ENCODE measurements at places on chromosomes 1 and 21. TPM values are rescaled to one million over a fixed set of nuclear protein-coding genes. Genes with fewer than 3 reads are reported as not detected.
A peak's percentile ranks its signal among the peaks of the same experiment; 100 is the strongest.

DNA sequence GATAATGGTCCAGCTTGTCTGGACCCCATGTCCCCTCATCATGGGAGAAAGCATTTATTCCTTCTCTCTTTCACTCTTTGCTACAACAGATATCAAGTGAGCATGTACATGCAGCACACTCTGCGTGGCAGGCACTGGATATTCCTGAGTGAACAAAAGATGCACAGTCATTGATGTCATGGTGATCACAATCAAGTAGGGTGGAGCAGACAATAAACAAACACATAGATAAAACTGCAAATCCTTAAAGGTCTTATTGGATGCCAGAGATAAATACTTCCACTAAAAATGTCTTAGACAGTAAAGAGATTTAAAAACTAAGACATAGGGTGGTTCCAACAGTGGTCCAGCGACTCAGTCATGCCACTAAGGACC lies 178.0 kb downstream of the ZC3H11B start:
- no peaks in the 10 kb centered on the region for H3K4me1 ChIP-seq
- H3K36me3 ChIP-seq, result no peaks in the 10 kb centered on the region
- no peak overlapping the region for H3K27ac ChIP-seq
- DNase-seq, result no peak
- no peak overlapping the region for H3K4me3 ChIP-seq

- peak overlapping the region; percentile 88 for H3K4me3 ChIP-seq
- H3K36me3 ChIP-seq, result no peaks in the 10 kb centered on the region
- no peak for DNase-seq
- peak overlapping the region; percentile 88 for H3K27ac ChIP-seq
- H3K27me3 ChIP-seq, result no peaks in the 10 kb centered on the region
These were observed 1.3 kb upstream of the SLC16A1 start for GRCh38 chr1:112957133-112957812.

The RHBDL2 gene
- not detected for total RNA-seq

DNA sequence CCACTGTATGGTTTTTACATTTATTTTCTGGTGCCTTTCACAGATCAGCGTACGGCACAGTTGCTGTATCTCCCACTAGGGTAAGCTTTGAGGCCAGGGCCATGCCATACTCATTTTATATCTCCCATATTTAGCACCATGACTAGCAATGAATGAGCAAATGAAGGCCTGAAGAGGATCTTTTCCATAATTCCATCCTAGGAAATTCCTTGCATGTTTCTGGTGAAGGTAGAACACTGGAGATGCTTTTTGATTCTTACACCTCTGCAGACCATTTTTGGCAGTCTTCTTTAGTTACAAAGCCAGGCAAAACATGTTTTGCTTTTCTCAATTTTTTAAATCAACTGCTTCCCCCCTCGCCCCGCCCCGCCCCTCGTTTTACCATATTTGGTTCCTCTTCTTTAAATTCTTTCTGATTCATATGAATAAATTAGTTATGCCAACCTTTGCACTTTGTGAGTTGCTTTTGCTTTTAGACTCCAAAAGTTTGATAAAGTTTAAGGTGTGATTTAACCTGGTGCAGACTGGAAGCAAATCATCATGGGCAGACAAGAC lies 78.9 kb upstream of the AK4 start:
- peaks cover 7% of the 10 kb centered on the region for H3K4me1 ChIP-seq
- peak overlapping the region; percentile 69 for H3K4me3 ChIP-seq
- H3K27me3 ChIP-seq, result no peaks in the 10 kb centered on the region
- H3K27ac ChIP-seq, result peak overlapping the region; percentile 92
- no peaks in the 10 kb centered on the region for H3K36me3 ChIP-seq

GRCh38 chr1:6414443-6414844 lies 5.3 kb downstream of the HES2 start:
- H3K36me3 ChIP-seq, result no peaks in the 10 kb centered on the region
- no peak overlapping the region for H3K4me3 ChIP-seq
- no peak overlapping the region for H3K27ac ChIP-seq
- peaks cover 27% of the 10 kb centered on the region for H3K27me3 ChIP-seq
- no peak for DNase-seq

DNA sequence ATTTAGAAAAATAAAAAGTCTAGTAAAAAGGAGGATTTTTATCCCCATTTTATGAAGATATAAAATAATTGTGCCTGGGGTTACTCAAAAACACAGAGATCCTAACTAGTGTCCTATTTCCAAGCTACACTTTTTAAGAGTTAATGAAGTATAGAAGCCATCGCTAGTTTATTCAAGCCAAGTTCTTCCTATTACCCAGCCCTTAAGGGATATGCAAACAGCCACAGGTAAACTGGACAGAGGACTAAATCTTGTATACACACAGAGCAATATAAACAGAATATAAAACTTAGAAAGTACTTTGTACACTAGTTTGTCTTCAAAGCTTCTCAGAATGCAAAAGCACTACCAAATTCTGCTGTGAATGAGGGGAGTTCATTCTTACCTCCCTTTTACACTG lies 111.1 kb downstream of the RERE start:
- H3K36me3 ChIP-seq, result no peaks in the 10 kb centered on the region
- H3K27me3 ChIP-seq, result no peaks in the 10 kb centered on the region
- peak overlapping the region; percentile 4 for H3K27ac ChIP-seq
- DNase-seq, result no peak
- H3K4me1 ChIP-seq, result peaks cover 5% of the 10 kb centered on the region
- H3K4me3 ChIP-seq, result no peak overlapping the region

The SLC66A1 gene
- 11.1 TPM for total RNA-seq

The CFHR3 gene
- not detected for total RNA-seq

DNA sequence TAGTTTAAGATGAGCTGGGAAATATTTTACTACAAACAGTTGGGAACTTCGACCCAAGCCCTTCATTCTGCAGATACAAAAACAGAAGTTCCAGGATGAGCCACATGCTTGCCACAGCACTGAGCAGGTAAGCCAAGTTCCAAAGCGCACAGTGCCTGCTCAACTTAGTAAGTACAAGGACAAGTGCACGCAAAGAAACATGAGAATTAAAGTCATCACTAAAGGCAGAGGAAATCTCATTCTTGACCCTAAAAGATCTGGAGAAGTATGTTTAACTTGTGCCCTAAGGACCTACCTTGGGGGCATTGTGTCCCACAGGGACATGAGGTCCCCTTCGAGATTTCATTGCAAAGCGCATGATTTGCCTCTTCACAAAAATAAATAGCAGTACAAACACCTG lies 1.2 kb upstream of the UBAP2L start:
- peaks cover 18% of the 10 kb centered on the region for H3K36me3 ChIP-seq
- DNase-seq, result no peak
- H3K4me3 ChIP-seq, result peak overlapping the region; percentile 74
- peak overlapping the region; percentile 96 for H3K27ac ChIP-seq
- no peaks in the 10 kb centered on the region for H3K27me3 ChIP-seq

DNA sequence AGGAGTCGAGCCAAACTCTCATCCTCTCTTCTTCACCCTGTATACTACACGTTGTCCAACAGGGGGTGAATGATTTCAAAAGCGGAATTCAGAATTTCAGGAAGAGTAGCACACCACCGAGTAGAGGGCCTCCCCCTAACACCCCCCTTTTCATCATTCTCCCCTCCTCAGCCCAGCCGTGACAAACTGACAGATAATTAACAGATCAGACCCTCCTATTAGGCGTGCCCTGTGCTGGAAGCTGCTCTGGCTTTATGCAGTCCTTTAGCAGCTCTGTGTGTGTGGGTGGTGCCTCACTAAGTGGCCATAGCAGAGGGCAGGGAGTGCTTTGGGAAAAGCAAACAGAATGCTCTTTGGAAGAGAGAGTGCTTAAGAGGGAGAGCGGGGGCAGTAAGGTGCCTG lies 44.3 kb downstream of the PEX14 start:
- H3K27me3 ChIP-seq, result no peaks in the 10 kb centered on the region
- no peak overlapping the region for H3K4me3 ChIP-seq
- H3K4me1 ChIP-seq, result no peaks in the 10 kb centered on the region
- H3K27ac ChIP-seq, result no peak overlapping the region
- no peak for DNase-seq

GRCh38 chr21:43812139-43812821 lies 22.9 kb downstream of the RRP1 start:
- H3K27ac ChIP-seq, result no peak overlapping the region
- no peak overlapping the region for H3K4me3 ChIP-seq

- H3K4me3 ChIP-seq, result no peak overlapping the region
- H3K27me3 ChIP-seq, result no peaks in the 10 kb centered on the region
- no peak overlapping the region for H3K27ac ChIP-seq
- H3K4me1 ChIP-seq, result peaks cover 9% of the 10 kb centered on the region
These were observed 4.6 kb downstream of the LPGAT1 start for GRCh38 chr1:211825980-211826379.

DNA sequence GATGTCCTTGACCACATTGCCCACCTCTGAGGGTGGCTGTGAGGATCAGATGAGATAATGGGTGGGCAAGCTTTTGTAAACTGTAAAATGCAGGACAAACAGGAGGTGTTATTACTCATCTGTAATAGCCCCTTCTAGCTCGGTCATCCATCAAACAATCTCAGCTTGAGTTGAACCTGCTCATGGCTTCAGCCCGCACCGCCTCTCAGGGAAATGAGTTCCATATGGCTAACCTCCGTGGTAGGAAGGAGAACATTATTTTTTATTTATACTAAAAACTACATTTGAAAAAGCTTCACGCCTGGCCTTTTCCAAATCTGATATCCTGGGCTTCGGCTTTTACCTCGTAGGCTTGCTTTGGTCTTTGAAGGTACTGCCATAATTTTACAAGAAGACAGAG lies 116.2 kb upstream of the USP24 start:
- H3K4me3 ChIP-seq, result no peak overlapping the region
- no peak overlapping the region for H3K27ac ChIP-seq
- DNase-seq, result no peak

DNA sequence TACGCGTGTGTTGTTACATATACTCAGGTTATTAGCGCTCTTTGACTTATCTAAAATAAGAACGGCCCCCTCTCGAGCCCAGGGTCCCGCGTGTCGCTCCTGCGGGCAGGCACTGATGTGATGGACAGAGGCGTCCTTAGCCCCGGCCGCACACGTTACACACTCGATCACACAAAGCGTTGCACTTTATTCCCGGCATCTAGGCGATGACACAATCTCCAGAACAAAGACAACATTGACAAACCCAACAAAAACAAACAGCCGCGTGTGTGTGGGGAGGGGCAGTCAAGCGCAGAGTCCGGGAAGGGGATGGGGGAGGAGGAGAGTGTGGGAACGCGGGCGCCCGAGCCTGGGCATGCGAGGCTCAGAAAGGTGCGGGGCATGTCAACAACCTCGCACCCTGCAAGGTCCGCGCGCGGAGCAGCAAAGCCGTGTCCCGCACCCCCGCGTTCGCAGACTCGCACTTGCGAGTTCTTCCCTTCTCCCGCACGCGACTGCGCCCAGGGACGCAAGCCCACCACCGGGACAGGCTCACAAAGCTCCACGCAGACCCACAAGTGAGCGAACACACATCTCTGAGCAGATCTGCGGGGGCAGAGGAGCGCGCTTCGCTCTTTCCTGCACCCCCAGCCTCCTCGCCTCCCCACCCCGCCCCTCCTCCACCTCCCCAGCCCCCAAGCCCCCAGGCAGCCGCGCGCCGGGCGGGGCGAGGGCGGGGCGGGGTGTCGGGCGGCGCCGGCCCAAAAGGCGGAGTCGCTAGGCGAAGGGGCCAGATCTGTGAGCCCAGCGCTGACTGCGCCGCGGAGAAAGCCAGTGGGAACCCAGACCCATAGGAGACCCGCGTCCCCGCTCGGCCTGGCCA lies at the start of gene EFNA1:
Gene EFNA1 (plus strand): TSS at position 772 of the 862 bp plus-strand sequence. CDS start 102 bp downstream, outside the sequence.
- peak within 1 kb of the TSS; percentile 63 for H3K4me3 ChIP-seq
- H3K4me1 ChIP-seq, result peaks cover 30% of the 10 kb centered on the region
- no peaks in the 10 kb centered on the region for H3K36me3 ChIP-seq
- H3K27me3 ChIP-seq, result peaks cover 9% of the 10 kb centered on the region
- peak; percentile 78 for DNase-seq
- no peak within 1 kb of the TSS for H3K27ac ChIP-seq

- no peaks in the 10 kb centered on the region for H3K27me3 ChIP-seq
- no peaks in the 10 kb centered on the region for H3K4me1 ChIP-seq
- no peak overlapping the region for H3K4me3 ChIP-seq
- no peaks in the 10 kb centered on the region for H3K36me3 ChIP-seq
These were observed 152.7 kb upstream of the COL6A1 start for GRCh38 chr21:45828580-45829570.

- H3K36me3 ChIP-seq, result no peaks in the 10 kb centered on the region
- no peak overlapping the region for H3K27ac ChIP-seq
- no peaks in the 10 kb centered on the region for H3K4me1 ChIP-seq
- no peak overlapping the region for H3K4me3 ChIP-seq
These were observed 46.8 kb downstream of the ELAVL4 start for GRCh38 chr1:50155541-50155940.

- H3K4me1 ChIP-seq, result peaks cover 25% of the 10 kb centered on the region
- H3K36me3 ChIP-seq, result no peaks in the 10 kb centered on the region
- peak overlapping the region; percentile 87 for H3K4me3 ChIP-seq
- peak overlapping the region; percentile 93 for H3K27ac ChIP-seq
These were observed 1.2 kb downstream of the ITPKB start for GRCh38 chr1:226737819-226738420.

- no peak for DNase-seq
- H3K4me1 ChIP-seq, result no peaks in the 10 kb centered on the region
- no peak overlapping the region for H3K4me3 ChIP-seq
- no peak overlapping the region for H3K27ac ChIP-seq
- H3K27me3 ChIP-seq, result no peaks in the 10 kb centered on the region
- H3K36me3 ChIP-seq, result no peaks in the 10 kb centered on the region
These were observed 25.3 kb downstream of the F13B start for GRCh38 chr1:197041486-197042353.

The DYNLT5 gene
- 1.2 TPM for total RNA-seq

DNA sequence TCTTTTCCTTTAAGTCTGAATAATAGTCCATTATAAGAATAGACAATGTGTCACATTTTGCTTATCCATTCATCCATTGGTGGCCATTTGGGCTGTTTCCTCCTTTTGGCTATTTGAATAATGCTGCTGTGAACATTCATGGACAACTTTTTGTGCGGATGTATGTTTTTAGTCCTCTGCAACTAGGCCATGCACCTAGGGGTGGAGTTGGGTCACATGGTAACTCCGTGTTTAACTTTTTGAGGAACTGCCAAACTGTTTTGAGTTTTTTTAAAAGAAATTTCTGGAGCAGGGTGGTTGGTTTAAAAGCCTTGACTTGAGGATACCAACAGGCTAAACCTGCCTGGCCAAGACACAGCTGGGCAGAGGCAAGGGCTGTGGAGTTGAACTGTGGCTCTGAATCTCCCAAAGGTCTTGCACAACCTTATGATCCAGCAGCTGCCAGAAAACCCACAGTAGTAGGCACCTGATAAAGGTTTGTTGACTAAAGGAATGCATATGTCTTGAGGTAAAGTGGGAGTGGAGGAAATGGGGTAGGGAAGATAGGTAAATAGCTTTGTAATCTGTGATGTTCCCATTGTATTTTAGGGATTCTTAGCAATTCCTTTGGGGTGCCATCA lies 5.6 kb upstream of the RPTN start:
- H3K4me3 ChIP-seq, result no peak overlapping the region
- H3K27ac ChIP-seq, result peak overlapping the region; percentile 2
- no peaks in the 10 kb centered on the region for H3K4me1 ChIP-seq
- H3K36me3 ChIP-seq, result no peaks in the 10 kb centered on the region
- DNase-seq, result no peak

DNA sequence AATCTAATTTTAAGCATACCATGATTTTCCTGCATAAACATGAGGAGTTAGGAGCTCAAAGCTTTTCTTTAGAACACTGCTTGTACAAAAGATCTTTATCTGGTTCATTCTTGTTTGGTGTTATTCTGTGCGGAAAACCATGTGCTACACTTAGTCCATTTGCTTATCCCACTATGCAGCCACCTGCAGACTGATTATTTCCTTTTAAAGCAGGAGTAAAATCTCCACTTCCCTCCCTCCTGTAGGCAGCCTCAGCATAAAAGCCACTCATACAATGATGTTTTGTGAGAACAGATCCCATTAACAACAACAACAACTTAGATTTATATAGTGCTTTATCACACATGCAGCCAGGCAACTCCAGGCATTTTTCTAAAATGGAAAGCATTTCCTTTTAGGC lies 355.3 kb upstream of the NEGR1 start:
- H3K27ac ChIP-seq, result no peak overlapping the region
- H3K27me3 ChIP-seq, result no peaks in the 10 kb centered on the region
- H3K4me1 ChIP-seq, result no peaks in the 10 kb centered on the region
- H3K36me3 ChIP-seq, result no peaks in the 10 kb centered on the region

The FNBP1L gene
- 12.6 TPM for total RNA-seq

All from ascending aorta (tissue), 2 donors.